Smooth muscle cell of bladder (primary cell): ENCODE measurements at places on chromosomes 5 and 9. TPM values are rescaled to one million over a fixed set of nuclear protein-coding genes. Genes with fewer than 3 reads are reported as not detected.

ANKRD34B gene
- total RNA-seq = under 0.01 TPM in 1 of 2 replicates, not detected in the other

CTNND2 gene
- total RNA-seq = not detected in 2 replicates

SLC27A6 gene
- total RNA-seq = 0.09 and 0.28 TPM in 2 replicates

C6 gene
- total RNA-seq = 0.14 and 0.28 TPM in 2 replicates

ANKS6 gene
- total RNA-seq = 11.2 and 13.7 TPM in 2 replicates

CTXN3 gene
- total RNA-seq = not detected in 2 replicates

ECM2 gene
- 4.3 and 5.0 TPM in 2 replicates for total RNA-seq

BHMT2 gene
- total RNA-seq = 3.4 and 6.6 TPM in 2 replicates

FABP6 gene
- total RNA-seq = not detected in 2 replicates

TAF11L5 gene
- total RNA-seq = not detected in 2 replicates

EMB gene
- 2.1 and 2.3 TPM in 2 replicates for total RNA-seq

GABRA6 gene
- not detected in 2 replicates for total RNA-seq
